ENCODE measurements at places on chromosomes 6 and 20.

DNA sequence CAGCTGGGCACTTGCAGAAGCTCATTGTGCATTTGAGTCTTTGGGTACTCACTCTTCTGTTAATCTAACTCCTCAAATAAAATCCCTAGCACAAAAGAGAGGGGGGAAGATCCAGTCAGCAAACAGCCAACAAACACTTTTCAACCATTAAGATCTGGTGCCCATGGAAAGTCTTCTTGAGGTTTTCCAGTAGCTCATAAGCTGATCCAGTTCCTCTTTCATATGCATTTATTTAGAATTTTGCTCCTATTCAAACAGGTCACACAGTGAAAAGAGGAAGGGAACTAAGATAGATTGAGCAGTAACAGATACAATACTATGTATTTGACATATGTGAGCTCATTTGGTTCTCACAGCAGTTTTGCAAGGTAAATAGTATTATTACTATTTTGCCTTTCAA is 38.6 kb downstream of the HLA-DPB1 start:
- DNase-seq, result no peak

DNA sequence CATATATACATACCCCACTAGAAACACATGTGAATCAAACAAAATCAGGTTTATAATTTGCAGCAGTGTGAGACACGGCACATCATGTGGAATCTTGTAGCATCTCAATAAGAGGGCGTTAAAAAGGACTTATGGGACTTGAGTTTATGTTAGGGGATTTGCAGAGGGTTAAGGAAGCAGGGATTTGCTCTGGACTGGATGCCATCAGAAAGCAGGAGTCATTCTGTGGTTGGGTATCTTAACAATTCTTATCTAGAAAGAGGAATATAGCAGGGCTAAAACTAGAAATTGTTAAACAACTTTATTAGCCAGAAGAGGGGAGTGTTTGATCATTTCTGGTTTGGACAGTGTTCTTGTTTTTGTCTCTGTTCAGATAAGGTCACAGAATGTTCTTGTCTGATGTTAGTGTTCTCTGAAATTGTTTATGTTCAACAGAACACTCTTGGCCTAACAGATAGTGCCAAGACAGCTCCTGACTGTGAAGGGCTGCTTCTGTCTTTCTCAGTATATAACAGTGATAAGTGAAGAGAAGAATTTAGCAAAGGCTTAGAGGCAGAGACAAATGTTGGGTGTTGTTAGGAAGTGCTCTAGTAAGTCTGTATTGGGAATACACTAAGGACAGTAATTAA is 39.2 kb downstream of the LIN28B start:
- no peak for DNase-seq

DNA sequence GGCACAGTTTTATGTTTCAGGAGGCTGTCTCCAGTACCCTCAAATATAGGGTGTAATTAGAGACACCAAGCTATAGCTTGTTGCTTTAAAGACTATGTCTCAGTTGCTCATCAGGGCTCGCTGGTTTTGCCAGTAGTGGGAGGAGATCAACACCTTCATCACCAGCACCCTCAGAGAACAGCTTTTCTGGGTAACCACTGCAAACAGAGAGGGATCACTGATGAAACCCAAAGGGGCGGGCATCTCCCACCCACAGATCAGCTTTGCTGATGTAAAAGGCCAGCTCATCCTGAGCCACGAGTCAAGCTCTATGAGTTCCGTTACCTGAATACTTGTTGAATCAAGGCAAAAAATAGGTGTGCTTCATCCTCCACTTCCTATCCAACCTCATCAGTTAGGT is 187.7 kb downstream of the AIG1 start:
- DNase-seq, result no peak

DNA sequence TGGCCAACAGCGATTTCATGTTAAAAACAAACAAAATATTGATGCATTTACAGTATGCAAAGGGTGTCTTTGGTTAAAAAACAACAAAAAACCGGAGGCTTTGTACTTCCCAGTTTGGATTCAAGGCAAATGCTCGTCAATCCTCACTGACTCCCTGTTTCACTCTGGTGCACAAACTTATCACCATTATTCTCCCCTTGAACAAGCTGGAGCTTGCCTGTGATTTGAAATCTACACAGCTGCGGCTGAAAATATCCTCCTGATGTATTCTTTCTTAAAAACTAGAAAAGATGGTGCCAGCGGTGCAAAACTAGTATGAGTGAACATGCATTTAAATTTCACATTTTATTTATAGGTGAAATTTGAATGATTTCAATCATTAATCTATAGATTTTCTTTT is 3.3 kb downstream of the PERP start:
- no peak for DNase-seq

GRCh38 chr6:24933868-24934401 is 1.8 kb downstream of the RIPOR2 start:
- DNase-seq, result no peak

DNA sequence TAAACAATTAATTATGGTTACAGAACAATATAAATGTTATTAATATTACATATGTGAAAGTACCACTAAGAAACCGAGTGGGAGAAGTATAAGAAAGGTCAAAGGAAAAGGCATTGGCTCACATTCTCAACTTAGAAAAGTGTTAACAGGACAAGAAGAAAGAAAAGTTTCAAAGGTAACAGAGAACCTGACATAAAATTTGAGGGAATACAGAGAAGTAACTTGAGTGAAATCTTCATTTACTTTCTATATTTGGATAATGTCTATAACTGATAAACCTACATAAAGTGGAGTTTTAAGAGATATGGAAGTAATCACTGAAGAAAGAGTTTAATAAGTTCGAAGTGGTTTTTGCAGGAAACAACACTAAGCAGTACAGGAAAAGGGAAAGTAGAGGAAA is 30.1 kb downstream of the REPS1 start:
- DNase-seq, result no peak

GRCh38 chr20:36162272-36162966 is 7.9 kb downstream of the EPB41L1 start:
- DNase-seq, result no peak

DNA sequence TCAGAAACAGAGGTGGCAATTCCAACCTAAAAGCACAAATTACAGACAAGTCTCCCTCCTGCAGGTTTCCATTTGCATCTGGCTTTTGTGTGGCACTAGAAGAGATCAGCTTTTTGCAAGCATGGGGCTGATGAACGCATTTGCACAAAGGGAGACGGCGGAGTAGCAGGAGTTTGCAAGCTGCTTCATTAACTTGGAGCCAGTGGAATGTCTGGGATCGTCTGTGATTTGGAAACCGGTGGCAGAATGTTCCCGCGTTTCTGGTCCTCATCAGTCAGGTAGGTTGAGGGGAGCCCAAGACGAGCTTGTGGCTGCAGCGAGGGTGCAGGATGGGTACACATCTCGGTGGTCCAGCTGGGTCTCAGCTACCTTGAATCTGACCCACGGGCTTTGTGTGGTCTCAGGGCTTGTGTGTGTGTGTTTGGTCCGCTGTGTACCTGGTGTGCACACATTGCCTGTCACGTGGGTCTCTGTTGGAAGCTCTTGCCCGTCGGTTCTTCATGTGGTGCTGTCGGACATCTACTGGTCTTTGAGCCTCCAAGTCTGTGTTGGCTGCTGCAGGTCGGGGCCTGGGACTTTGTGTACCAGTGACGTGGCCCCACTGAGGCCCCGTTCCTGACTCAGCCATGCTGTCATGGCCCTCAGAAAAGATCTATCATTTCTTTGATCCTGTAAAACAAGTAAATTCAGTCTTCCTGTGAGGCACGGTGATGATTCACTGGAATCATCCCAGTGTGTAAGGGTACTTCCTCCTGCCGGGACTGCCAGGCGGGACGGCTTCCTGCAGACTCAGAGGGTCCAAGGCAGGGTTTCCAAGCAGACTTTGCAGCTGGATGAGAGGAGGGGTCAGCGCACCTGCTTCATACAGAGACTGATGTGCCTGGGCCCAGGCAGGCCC is 12.4 kb upstream of the MYT1 start:
- no peak for DNase-seq

DNA sequence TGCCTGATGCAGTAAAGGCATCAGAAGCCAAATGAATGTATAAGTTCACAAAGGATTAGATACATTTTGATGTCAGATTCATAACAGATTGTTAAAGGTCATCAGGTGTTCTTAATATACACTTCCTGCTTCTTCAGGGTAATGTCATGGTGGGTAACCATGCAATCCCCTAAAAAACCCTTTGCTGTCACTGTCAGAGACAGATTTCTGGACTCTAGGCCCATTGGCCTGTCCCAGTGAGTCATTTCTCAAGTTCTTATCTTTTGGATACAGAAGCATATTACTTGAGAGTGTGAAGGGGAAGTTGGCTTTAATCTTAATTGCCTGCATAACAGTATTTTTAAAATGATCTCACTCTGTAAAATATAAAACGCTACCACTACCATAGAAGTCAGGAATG is 895.6 kb upstream of the MAP3K7 start:
- no peak for DNase-seq

GRCh38 chr20:64081624-64081964 is 1.7 kb downstream of the OPRL1 start:
- no peak for DNase-seq

GRCh38 chr20:48944663-48945297 is 23.3 kb downstream of the ARFGEF2 start:
- no peak for DNase-seq

- no peak for DNase-seq
Measured at GRCh38 chr6:142702501-142703460, 242.2 kb downstream of the HIVEP2 start.

DNA sequence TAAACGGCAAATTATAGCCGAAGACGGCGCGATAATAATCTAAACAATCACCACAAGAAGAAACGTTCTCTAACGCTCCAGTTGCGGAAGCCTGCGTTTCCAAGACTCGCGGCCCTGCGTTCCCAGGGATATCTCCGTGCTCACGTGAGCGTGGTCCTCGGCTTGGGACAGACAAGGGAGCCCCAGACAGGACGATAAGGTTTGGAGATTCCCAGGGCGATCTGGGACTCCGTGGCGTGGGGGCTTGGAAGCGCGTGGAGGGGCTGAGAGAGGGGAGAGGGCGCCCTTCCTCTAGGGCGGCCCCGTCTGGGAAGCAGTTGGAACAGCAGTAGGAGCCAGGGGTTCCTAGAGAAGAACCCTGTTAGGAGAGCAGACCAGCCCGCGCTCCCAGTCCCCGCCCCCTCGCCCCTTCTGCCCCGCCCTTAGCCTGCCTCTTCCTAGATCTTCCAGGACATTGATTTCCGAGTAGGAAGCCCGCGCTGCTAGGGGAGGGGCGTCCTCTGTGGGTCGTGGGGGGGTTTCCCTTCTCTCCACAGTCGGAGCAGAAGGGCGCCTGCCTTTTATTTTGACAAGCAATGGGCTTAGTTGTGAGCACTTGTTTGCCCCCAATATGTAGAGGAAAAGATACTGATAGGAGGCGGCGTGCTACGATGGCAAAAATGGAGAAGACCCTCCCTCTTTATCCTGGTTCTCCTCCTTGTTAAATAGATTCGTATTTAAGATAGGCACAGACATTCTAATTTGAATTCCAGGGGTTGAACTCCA is 10.6 kb downstream of the NRN1 start:
- no peak for DNase-seq

- DNase-seq, result no peak
Measured at GRCh38 chr6:148969603-148970061, 222.8 kb downstream of the UST start.

DNA sequence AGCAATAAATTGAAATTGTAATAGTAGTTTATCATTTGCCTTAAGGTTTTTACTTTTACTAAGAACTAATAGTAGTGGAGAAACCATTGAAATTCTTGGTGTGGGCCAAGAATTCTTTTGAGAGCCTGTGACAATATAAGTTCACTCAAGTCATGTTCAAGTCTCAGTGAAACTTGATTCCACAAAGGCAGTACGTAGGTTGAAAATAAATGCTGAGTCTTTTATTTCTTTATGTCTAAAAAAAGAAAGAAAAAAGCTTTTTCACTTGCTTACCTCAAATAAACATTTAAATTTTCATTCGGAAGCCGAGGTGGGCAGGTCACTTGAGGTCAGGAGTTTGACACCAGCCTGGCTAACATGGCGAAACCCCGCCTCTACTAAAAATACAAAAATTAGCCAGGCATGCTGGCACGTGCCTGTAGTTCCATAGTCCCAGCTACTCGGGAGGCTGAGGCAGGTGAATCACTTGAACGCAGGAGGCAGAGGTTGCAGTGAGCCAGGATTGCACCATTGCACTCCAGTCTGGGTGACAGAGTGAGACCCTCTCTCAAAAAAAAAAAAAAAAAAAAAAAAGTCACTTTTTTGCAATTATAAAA is 57.8 kb upstream of the NELFCD start:
- DNase-seq, result no peak

DNA sequence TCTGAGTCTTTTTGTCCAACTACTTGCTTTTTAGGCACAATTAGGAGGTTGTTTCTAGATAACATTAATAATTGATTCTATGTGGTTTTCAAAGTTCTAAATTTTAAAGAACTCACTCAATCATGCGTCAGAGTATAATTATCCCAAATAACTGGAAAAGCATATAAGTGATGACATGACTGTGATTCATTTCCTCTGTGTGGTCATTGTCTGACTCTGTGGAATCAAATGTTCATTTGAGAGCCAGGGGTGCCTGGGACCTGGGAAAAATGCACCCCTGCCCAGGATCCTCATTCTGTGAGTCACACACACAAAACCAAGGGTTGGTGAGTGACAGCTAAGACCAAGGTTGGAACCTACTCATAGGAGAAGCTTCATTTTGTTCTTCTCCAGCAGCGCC is 127.1 kb upstream of the MLIP start:
- no peak for DNase-seq

DNA sequence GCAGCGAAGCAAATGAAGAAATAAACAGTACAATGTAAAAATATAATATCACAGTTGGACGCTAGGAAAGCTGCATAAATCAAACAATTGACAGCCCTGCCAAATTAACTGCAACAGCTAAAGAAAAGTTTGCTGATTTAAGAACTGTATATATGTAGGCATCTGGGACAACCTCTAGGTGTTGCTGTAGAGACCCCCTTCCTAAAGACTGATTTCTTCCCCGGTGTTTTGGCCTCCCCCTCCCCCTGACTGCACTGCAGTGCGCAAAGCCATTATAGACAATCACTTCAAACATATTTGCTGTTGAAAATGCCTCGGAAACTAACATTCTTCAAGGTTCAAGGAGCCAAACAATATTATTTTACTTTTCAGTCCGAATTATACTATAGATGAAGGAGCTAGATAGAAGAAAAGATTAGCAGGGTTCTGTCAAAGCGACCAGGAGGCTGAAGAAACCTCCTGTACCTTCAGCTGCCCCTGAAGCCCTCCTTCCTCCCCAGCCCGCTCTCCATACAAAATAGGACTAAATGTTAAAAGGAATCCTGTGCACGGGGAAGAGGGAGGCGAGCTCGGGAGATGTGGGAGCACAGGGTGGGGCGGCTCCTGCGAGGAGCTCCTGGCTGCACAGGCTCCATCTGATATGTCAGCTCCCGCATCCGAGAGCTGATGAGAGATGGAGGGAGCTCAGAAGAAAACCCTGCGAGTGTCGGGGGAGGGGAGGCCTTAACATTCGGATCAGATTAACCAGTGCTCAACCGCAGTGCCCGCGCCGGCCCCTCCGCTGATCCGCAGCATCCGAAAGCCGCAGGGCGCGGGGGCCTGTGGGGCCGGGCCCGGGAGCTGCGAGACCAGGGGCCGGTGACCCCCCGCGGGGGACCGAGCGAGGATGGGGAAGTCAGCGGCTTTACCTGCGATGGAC is 822 bp downstream of the ELOVL4 start:
- DNase-seq, result peak; percentile 30

All from caudate nucleus (tissue), 63 donors.